Sciatic nerve (tissue), 2 donors: ENCODE measurements at places on chromosomes 3 and 15.

DNA sequence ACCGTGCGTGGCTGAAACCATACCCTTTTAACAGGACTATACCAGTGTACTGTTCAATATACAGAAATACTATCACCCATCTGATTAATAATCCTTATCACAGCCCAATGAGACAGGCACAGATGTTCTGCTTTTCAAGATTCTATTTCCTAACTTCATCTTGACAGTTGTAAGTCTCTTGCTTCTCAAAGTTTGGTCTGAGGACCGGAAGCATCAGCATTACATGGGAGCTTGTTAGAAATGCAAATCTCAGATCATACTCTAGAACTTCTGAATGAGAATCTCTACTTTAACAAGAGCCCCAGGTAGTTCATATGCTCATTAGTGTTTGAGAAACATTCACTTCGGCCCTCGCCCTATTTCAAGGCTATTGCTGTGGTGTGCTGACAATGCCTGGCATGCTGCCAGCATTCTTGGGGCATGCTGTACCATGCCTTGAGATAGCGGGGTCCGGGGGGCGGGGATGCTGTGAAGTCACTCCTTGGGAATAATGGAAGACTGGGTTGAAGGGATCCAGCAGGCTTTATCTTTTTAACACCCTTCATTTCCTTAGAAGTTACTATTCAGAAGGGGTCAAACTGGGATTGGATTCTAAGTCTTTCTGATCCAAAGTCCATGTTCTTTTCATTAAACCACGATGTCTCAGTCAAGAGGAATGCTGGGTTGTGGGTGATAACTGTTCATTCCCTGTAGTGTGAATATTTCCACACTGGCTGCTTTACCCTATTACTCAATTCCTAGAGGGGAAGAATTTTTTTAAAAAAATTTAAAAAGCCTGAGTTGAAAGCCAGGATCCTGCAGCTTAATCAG is 194.7 kb downstream of the LPP start:
- peak; percentile 80 for DNase-seq

- no peak for DNase-seq
Observed at GRCh38 chr3:149010504-149010951, 19.2 kb downstream of the GYG1 start.

- DNase-seq: peak; percentile 55
Observed at GRCh38 chr15:58551084-58551763, 119.4 kb downstream of the LIPC start.

GRCh38 chr15:65329288-65329983 is 25.0 kb downstream of the RNU5B-1 start:
- DNase-seq: no peak

- DNase-seq: no peak
Observed at GRCh38 chr3:140570602-140571001, 107.3 kb upstream of the TRIM42 start.

GRCh38 chr15:83092309-83092976 is 15.0 kb upstream of the TM6SF1 start:
- DNase-seq: no peak

- no peak for DNase-seq
Observed at GRCh38 chr15:70212286-70212962, 114.7 kb upstream of the TLE3 start.

GRCh38 chr3:26084629-26085028 is 294.7 kb downstream of the OXSM start:
- no peak for DNase-seq

DNA sequence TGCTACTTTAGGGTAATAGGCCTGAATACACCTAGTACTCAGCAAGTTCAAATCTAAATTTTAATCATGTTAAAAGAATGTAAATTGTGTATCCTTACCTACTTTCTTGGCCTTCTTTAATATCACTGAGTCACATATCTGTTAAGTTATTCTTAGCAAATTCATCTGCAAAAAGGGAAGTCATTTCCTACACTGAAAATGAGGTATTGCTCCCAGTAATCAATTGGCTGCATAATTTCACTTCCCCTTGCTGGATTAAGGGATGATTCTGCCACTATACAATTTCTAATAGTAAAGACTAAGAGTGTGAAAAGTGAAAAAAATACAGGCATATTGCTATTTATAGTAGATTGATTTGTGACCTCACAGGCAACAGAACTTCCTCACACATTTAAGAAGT is 47.8 kb downstream of the CCDC54 start:
- DNase-seq: no peak
